ENCODE measurements at places on chromosomes 1 and 21.

- DNase-seq, result no peak
Measured at GRCh38 chr1:116152950-116153691, 41.9 kb downstream of the MAB21L3 start.

- DNase-seq, result no peak
Measured at GRCh38 chr1:31064718-31065309, 703 bp downstream of the PUM1 start.

DNA sequence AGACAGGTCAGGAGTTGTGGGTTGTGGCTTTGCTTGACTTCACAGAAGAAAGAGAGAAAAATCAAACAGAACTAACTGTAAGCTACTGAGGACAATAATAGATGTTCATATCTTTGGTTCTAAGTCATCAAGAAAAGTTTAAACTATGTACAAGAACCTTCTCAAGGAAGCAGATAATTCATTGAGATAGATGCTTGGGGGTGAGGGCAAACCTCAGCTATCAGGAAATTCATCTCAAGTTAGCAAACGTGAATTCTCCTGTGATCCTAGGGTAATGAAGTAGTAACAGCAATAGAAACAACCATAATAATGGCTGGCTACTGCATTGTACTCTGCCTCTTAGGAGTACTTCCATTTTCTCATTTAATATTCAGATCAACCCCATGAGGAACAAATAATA is 506.2 kb downstream of the PLPP3 start:
- DNase-seq, result no peak

DNA sequence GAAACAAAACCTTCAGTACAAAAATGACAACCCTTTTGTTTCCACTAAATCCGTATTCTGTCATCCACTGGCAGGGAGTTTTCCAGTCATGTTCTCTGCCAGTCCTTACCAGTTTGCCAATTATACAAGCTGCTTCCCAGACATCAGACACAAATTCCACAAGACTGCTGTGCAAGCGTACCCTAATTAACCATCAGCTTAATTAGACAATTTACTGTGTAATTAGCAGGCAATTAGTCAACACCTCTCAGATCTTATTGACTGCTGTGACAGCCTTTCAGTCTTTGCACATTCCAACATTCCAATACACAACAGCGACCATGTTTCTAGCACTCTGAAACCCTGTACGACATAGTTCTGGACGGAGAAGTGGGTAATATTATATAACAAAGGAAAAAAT is 420.1 kb downstream of the DPYD start:
- no peak for DNase-seq

DNA sequence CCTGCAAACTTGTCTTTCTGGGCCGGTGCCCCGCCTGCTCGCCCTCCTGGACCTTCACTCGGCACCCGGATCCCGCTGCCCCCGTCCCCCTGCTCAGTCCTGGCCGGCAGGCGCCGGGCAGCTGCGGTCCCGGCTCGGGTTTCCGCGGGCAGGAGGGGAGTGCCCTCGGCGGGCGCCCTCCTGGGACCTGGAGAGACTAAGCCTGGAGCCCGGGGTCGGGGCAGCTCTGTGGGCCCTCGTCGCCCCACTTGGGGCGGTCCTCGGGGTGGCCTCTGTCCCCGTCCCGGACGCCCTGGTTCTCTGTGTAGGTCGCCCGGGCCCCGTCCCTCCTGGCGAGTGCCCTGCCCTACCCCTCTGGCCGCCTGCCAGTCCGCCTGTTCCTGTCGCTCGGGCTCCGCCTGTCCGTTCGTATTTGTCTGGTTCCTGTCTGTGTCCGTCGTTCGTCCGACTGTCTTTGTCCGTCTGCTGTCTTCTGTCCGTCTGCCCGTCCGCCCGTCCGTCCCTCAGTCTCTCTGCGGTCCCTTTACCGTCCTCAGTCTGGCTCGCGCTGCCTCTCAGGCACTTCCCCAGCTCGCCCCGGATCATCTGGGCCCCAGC is 490 bp downstream of the SERINC2 start:
- DNase-seq, result peak; percentile 71

GRCh38 chr1:214719207-214719606 is 116.2 kb downstream of the CENPF start:
- DNase-seq, result no peak

DNA sequence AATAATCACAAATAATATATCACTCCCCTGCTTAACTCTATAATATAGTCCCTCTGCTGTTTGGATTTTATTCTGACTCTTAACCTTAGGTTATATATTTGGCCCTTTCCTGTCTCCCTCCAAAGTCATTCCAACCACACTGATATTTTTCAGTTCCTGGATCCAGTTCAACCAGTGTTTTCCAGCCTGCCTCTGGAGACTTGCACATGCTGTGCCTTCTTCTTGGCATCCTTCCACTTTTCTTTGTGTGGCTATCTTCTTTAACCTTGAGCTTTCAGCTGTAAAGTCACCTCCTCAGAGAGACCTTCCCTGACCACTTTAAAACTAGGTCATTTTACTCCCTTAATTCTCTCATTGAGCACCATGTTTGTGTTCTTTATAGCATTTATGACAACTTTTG is 19.4 kb downstream of the CERS2 start:
- peak; percentile 46 for DNase-seq

DNA sequence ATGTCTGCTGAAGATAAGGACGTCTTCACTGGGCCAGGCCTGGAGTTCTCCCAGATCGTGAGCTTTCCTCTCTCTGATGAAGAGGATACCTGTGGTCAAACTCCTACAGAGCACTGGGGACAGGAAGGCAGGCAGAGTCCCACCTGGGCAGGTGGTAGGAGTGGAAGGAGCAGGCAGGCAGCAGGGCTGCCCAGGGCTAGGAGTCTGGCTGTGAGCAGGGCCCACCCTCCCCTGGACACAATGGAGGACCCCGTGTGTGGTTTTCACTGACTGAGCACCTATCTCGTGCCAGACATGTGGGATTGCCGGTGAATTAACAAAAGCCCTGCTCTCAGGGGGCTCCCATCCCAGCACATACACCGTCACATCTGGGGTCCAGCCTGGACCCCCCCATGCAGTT is 4.9 kb upstream of the SAMD11 start:
- DNase-seq, result no peak

Measured in erythroblast (primary cell).